ENCODE measurements at places on chromosomes 16 and 17.

DNA sequence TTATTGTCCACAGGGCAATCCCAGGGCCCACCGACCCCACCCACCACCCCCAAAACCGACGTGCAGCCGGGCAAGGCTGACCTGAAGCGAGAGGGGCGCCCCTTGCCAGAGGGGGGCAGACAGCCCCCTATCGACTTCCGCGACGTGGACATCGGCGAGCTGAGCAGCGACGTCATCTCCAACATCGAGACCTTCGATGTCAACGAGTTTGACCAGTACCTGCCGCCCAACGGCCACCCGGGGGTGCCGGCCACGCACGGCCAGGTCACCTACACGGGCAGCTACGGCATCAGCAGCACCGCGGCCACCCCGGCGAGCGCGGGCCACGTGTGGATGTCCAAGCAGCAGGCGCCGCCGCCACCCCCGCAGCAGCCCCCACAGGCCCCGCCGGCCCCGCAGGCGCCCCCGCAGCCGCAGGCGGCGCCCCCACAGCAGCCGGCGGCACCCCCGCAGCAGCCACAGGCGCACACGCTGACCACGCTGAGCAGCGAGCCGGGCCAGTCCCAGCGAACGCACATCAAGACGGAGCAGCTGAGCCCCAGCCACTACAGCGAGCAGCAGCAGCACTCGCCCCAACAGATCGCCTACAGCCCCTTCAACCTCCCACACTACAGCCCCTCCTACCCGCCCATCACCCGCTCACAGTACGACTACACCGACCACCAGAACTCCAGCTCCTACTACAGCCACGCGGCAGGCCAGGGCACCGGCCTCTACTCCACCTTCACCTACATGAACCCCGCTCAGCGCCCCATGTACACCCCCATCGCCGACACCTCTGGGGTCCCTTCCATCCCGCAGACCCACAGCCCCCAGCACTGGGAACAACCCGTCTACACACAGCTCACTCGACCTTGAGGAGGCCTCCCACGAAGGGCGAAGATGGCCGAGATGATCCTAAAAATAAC lies 3.0 kb downstream of the SOX9 start:
- no peak for DNase-seq

DNA sequence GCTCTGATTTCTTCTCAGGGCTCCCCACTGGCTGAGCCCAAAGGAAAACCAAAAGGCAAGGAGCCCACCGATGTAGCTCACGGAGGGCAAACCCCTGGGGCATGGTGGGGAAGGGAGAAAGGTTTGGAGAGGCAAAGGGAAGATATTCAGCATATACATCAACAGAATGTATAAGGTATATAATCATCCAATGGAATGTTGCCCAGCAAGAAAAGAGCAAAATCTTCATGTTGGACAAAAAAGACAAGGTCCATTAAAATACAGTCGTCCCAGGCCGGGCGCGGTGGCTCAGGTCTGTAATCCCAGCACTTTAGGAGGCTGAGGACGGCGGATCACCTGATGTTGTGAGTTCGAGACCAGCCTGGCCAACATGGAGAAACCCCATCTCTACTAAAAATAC lies 1.6 kb downstream of the CPPED1 start:
- DNase-seq, result no peak

DNA sequence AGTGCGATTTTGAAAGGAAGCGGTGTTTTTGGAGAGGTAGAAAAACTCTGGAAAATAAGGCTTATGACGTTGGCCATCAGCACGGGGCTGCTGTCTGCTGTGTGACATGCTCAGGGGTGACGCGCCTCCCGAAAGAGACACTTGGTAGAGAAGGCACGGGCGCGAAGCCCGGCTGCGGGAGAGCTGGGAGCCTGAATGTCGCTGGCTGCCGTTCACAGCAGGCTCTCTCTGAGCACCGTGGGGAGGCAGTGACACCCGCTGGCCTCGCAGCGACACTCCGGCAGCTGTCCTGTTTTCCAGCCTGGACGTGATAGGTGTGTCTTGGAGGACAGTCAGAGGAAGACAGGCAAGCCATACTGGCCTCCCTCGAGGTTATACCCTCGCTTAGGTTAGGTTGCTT lies 759.1 kb upstream of the RBFOX1 start:
- no peak for DNase-seq

DNA sequence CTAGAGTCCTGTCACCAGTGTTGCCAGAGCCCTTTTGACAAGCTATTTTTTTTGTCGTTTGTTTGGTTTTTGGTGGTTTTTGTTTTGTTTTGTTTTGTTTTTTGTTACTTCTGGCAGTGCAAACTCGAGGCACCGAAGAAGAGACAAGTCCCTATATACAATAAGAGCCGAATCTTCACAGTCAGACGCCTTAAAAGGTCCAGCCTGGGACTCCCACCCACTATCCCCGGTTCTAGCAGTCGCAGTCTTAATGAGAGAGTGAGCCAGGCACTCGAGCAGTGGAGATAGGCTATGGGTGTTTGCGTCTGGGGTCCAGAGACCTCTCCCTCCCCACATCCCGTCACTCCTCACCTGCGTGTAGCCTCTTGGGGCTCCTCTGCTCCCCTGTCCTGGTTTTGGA lies 1.9 kb downstream of the OR1F1 start:
- DNase-seq, result no peak

DNA sequence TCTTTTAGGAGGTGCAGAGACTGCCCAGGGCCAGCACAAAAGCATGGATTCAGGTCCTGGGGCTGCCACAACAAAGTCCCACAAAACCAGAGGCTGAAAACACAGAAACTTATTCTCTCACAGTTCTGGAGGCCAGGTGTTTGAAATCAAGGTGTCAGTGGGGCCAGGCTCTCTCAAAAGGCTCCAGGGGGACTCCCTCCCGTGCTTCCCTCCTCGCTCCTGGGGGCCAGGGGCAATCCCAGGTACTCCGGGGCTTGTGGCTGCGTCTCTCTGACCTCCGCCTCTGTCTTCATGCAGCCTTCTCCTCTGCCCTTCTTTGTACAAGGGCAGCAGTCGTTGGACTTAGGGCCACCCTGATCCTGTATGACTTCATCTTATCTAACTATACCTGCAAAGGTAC lies 8.3 kb upstream of the RBFOX3 start:
- DNase-seq, result no peak
